Activated naive CD4-positive, alpha-beta T cell (primary cell): ENCODE measurements at places on chromosomes 5 and 9.

DNA sequence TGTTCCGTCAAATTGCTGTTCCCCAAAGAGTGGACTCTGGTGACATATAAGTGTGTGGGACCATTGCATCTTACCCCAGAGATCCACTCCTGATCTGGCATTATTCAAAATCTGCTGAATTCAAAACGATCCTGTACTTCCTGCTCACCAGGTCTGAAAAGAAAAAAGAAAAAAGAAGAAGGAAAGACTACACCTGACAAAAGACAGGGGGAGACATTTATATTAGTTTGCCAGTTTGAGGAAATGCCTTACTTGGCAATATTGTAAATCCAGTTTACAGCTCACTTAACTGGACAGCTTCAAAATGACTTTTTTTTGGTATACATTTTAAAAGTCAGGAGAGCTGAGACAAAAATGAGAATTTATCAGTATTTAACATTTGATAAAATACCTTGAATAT, 15.0 kb upstream of the GRHPR start:
- no peak for DNase-seq

GRCh38 chr5:112200131-112200530, 218.9 kb downstream of the EPB41L4A start:
- no peak for DNase-seq

DNA sequence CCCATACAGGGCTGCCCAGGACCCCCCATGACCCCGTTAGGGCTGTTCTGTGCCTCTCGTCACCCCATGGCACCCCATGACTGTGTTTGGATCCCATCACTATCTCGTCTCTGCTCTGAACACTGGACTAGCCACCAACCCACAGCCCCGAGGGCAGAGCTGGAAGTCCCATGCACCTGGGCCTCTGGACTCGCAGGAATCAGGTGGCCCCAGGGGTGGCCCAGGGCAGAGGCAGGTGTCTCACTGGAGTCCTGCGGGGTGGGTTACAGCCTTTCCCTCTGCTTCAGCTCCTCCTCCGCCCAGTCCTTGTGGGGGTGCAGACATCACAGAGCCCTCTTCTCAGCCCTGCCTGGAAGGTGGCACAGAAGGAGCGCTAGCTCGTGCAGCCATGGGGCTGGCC, 79.7 kb downstream of the COL5A1 start:
- no peak for DNase-seq

GRCh38 chr5:138663561-138663960, 88.4 kb upstream of the HSPA9 start:
- no peak for DNase-seq

GRCh38 chr9:95399261-95399660, 81.8 kb upstream of the FANCC start:
- no peak for DNase-seq

DNA sequence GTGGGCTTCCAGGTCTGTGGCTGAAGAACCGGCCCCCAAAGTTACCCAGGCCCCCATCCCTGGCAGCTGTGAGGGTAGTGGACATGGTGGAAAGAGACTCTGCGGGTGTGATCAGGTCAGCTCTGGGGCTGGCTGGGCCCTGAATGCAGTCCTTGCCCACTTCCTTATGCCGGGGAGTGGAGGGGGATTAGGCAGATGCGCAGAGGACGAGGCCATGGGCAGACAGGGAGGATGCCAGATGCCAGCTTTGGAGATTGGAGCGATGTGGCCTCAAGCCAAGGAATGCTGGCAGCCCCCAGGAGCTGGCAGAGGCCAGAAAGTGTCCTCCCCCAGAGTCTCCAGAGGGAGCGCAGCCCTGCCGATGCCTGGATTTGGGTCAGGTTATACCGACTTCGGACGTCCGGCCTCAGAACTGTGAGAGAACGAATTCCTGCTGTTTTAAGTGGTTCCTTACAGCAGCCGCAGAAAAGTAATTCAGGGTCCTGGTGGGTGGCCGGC, 69.8 kb downstream of the ADAMTS2 start:
- DNase-seq = no peak

DNA sequence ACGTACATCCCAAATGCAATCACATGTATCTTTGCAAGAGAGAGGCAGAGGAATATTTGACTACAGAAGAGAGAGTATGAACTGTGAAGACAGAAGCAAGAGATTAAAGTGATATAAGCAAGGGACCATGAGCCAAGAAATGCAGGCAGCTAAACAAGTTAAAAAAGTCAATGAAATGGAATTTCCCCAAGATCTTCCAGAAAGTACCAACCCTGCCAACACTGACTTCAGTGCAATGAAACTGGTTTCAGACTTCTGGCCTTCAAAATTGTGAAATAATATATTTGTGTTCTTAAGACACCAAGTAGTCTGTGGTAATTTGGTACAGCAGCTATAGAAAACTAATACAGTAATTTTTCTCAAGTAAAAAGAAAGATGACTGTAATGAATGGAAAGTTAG, 20.9 kb downstream of the FOXI1 start:
- no peak for DNase-seq

DNA sequence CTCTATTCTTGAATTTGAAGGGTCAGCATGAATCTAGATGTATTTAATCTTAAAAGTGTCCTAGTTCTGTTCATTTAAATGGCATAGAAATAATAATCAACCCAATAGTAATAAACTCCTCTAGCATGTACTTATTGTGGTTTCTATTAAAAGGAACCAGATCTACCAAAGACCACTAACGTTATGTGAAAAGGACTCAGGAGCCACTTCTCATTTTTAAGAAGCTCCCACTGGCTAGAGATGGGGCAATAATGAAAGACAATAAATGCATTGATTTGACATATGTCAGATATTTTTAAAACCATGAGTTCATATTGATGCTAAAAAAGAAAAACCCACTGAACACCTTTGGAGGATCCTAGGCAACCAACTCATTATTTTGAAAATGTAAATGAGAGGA, 191.9 kb downstream of the ATP10B start:
- no peak for DNase-seq

DNA sequence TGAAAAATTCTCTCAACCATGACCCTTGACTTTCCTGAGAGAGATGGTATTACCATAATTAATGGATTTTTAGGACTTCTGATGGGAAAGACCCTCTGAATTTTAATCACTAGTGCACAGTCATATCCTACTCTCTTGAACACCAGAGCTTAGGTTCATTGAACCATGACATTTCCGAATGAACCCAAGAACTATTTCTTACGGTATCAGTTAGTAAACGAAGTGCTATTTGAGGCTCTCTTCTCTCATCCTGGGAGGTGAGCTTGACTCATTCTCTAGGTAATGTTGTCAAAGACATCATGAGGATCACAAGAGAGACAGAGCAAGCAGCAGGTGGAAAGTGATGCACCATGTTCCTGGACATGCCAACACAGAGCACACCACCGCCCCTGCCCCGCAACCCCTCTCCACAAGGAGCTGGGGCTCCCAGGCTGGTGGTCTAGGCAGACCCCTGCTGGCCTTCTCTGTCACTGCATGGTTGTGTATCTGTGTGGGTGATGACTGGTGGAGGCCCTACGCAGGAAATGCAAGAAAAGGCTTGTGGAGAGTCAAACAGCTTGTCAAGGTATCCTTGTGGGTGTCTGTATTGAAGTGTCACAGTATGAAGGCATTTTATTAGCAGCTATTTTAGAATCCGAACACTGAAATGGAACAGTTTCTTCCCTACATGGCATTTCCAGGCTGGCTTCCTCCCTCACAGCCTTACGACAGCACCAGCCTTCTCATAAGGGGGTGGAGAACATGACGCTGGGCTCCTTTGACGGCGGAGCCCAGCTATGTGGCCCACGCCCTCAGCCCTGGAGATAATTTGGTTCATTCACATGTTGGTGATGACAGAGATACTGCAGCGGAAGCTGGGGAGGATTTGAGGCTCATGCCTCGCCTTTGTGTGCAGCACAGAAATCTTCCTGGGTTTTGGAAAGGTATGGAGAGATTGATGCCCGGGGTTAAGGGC, 297.6 kb downstream of the NTRK2 start:
- no peak for DNase-seq

DNA sequence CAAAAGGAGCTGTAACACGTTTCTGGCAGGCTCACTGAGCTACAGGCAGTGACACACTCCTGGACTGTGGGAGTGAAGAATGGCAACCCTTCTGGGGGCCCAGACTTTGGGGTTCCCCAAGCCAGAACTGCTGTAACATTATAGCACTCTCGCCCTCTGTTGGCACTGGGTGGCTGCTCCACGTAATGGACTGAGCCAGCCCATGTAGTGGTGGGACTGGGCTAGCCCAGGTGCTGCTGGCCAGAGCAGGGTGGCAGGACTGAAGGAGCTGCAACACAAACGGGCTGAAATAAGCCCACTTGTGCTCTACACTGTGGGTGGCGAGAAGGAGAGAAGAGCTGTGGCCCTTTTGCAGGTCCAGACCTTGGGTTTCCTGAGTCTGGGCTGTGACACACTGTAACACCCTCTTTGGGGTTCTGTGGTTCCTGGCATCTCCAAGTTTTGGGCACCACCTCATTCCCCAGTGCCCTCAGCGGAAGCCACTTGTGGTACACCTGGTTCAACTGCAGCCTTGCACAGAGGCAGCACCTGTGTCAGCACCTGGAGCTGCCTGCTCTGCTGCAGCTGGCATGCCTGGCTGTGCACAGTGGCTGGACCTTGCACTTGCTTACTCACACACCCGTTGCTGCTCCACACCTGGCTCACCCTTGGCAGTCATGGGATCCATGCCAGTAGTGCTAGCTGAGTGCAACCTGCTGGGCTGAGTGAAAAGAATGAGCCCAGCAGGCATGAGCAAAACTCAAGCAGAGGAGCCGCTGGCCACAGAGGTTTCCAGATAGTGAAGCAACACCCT, 95.0 kb upstream of the PRR16 start:
- no peak for DNase-seq

- DNase-seq = no peak
These were observed 18.1 kb downstream of the ANKRD33B start for GRCh38 chr5:10581867-10582511.

DNA sequence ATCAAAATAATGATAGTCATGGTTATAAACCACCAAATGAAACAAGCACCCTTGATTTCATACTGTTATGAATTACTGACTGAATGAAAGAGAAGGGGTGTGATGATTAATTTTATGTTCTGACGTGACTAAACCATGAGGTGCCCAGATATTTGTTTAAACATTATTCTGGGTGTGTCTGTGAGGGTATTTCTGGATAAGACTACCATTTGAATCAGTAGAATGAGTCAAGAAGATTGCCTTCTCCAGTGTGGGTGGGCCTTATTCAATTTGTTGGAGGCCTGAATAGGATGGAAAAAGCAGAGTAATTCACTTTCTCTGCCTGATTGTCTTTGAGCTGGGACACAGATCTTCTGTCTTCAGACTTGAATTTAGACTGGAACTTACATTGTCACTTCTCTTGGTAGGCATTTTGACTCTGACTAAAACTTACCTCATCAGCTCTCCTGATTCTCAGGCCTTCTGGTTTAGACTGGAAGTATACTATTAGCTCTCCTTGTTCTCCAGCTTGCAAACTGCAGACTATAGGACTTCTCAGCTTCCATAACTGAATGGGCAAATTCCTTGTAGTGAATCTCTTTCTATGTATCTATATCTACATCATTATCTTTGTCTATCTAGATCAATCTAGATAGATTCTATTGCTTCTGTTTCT, 321.9 kb upstream of the TARS1 start:
- DNase-seq = no peak

DNA sequence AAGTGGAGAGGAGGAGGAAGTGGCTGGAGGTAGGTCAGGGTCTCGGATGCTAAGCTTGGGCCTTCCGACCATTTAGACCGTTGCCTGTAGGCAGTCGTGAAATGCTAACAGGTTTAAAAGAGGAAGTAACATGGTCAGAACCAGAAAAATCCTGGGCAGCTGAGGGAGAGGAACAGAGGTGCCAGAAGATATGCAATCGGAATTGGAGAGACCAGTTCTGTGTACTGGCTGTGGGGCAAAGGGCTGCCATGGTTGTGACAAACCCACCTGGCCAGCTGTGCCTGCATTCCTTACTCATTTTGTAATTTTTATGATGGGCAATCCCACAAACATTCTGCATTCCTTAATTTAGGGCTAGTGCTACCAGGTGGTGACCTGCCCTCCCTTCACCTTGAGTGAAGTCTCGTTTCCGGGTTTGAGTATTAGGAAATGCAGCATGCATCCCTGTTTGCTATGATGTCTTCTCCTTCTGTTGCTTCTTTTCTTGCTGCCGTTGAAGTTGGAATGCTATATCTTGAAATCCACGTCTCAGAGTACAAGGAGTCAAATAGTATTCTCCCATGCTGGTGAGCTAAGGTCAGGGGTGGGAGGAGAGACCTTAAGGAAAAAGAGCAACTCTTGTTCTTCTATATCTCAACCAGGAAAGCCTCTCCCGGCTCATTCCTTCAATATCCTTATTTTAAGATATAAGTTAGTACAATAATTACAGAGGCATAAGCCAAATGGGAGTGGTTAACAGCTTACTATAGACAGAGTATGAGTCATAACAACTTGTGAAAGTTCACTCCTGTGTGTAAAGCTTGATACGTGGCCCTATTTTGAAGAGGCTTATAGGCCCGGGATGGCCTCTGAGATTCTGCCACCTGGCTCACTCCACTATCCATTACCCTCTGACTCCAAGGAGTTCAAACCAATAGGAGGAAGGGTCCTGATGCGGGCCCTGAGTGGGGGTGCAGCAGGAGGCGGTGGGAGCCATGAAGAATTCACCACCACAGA, 37.0 kb downstream of the B4GALT1 start:
- no peak for DNase-seq

DNA sequence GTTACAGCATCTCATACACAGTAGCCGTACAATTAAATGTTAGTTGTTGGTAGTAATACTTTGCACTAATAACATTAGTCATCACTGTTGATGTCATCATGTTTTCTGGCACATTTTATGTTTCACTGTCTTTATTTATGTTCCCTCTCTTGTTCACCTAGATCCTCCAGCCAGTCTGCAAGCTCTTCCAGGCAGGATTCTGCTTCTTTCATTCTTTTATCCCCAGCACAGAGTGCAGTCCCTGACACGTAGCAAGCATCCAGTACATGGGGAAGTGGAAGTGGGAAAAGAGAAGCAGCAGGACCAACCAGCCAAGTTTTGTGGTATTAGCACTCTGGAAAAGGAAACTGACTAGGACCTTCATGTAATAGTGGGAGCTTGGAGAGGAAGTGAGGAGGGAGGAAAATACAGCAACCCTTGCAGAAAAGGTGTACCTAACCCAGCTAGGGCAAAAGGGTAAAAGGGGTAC, 89.7 kb upstream of the SLC44A1 start:
- DNase-seq = no peak

DNA sequence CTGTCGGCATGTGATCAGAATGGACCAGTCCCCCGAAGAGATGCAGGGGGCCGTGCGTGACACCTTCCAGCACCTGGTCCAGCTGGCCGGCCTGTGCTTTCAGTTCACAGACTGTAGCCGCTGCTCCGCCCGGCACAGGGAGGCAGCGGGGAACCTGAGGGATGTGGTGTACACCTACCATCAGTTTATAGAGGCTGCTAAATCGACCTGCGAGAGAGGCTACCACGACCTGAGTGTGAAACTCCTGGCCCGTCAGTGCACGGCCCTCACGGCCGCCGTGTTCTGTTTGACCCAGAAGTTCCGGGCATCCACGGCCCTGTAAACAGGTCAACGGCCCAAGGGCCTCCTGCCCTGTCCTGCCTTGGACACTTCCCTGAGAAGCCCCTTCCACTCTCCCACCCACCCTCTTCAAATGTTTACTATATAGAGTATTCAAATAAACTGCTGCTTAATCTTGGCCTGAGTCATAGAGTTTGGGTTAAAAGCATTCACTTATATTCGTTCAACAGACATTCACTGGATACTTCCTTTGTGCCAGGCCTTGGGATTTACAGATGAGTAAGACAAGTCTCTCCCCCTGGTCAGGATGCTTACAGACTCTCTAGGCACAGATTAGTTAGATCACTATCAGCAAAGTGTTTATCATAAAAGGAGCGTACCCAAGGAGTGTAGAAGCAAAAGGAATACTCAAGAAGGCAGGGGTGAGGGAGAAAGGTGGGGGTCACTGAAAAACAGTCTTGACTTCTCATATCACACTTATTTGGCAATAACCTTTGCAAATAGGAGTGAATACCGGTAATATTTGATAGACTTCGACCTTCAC, 6.9 kb upstream of the TRMT10B start:
- DNase-seq = no peak
